Left lung (tissue), 14 donors: ENCODE measurements at places on chromosomes 5 and 9. TPM values are rescaled to one million over a fixed set of nuclear protein-coding genes. Genes with fewer than 3 reads are reported as not detected.

Gene HRH2
- polyA plus RNA-seq: 7.7 TPM

- DNase-seq: no peak
Observed at GRCh38 chr5:111231119-111231518, 6.9 kb downstream of the CAMK4 start.

Gene TNPO1
- polyA plus RNA-seq: 77.3 TPM

Gene ZNF354C
- 17.0 TPM for polyA plus RNA-seq

Gene ANP32B
- polyA plus RNA-seq: 318 TPM

GRCh38 chr9:125532412-125532811, 174.6 kb downstream of the MAPKAP1 start:
- DNase-seq: no peak

- DNase-seq: peak; percentile 56
Observed at GRCh38 chr5:154179846-154180710, 10.5 kb upstream of the GALNT10 start.

GRCh38 chr9:18346745-18347144, 127.2 kb upstream of the ADAMTSL1 start:
- DNase-seq: no peak

GRCh38 chr9:73137286-73137899, 14.3 kb upstream of the ANXA1 start:
- no peak for DNase-seq

- no peak for DNase-seq
Observed at GRCh38 chr9:19781240-19781639, 7.6 kb downstream of the SLC24A2 start.

- DNase-seq: no peak
Observed at GRCh38 chr5:17218353-17219005, 1.0 kb downstream of the BASP1 start.

DNA sequence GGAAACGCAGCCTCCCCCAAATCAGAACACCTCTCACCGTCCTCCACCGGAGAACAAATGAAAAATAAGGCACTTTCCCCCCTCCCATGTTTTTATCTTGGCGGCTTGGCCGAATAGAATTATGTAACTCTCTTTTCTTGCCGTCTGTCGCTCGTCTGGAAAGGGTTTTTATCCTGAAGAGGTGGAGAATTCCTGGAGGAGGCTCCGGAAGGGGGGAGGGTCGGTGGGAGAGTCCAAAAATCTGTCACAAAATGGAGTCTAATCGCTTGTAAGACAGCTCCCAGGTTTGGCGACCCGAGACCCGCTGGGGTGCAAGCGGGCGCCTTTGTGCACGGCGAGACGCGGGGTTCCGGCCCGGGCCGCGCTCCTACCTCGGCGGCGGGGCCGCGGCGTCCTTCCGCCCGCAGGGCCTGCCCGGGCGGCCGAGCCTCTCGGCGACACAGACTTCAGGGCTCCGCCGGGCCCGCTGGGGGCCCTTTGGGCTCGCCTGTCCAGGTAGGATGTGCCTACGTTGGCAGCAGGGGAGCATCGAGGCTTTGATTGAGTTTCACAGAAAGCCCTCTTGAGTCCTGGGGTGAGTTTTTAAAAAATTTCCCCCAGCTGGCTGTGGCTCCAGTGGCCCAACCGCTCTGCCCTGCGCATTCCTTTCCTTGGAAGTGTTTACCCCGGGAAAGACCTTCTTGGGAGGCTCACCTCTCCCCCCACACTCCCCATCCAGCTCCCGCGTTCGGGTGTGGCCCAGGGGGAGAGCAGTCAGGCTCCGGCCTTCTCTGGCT, 5.0 kb downstream of the LMX1B start:
- no peak for DNase-seq

DNA sequence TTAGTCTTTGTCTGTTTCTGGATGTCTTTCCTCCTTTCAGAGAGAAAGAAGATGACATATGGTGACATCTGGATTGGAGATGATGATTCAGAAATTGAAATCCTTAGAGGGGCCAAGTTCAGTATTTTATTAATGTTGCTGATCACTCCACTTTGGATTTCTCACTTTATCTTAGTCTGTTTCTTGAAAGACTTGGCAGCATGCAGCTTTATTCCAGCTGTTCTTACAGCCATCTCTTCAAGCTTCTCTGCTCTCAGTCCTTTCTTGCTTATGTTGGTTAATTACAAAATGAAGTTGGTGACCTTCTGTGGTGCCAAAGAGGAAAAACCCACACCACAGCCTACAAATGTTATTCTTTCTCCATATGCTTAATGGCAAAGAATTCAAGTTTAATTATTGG, 62.1 kb downstream of the SNCAIP start:
- DNase-seq: no peak

Gene SNCAIP
- 17.4 TPM for polyA plus RNA-seq

Gene TNFSF8
- 4.1 TPM for polyA plus RNA-seq

GRCh38 chr9:7443541-7443940, 356.0 kb downstream of the DMAC1 start:
- no peak for DNase-seq

GRCh38 chr9:2662496-2662895, 40.9 kb downstream of the VLDLR start:
- DNase-seq: no peak
